ENCODE measurements at places on chromosomes 2 and 18. TPM values are rescaled to one million over a fixed set of nuclear protein-coding genes. Genes with fewer than 3 reads are reported as not detected.

DNA sequence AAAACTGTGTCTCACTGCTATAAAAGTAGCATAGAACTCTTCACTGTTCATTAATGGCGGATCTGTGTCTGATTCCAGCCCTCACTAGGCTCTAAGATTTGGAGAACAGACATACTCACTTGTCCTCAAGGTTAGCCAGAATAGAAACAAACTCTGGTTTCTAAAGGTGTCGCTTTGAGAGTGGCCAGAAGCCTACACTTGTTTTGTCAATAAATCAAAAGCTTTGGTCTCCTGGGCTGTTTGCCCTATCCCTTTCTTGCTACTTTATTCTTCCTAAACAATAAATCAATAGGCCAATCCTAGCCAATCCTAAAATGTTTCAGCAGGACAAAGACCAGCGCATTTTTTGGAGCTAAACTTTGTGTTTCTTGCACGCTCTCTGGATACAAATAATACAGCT lies 1064.6 kb upstream of the CHAC2 start:
- H3K4me1 ChIP-seq, result peaks cover 11% of the 10 kb centered on the region
- DNase-seq, result no peak
- H3K27me3 ChIP-seq, result no peaks in the 10 kb centered on the region
- no peak overlapping the region for H3K27ac ChIP-seq
- no peaks in the 10 kb centered on the region for H3K36me3 ChIP-seq

GRCh38 chr2:19542796-19543662 lies 184.6 kb upstream of the OSR1 start:
- no peaks in the 10 kb centered on the region for H3K4me1 ChIP-seq
- no peak for DNase-seq
- no peak overlapping the region for H3K4me3 ChIP-seq
- H3K27ac ChIP-seq, result no peak overlapping the region
- H3K27me3 ChIP-seq, result no peaks in the 10 kb centered on the region

DNA sequence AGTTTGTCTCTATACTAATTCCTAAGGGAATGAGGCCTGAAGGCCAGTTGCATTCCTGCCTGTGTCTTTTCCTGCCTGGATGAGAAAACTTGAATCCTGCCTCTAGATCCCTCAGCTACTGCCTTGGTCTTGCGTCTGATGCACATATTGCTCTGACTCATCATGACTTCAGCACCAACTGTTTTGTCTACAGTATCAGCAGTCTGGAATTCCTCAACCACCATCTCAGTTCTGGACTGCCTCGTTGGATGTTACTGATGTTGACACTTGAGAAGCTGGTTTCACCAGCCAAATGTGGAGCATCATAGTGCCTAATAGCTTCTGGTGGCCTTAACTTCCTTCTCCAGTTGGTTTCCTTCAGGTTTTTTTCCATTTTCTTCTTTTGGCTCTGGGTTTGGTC lies 211.0 kb downstream of the CTNNA2 start:
- no peak overlapping the region for H3K4me3 ChIP-seq
- H3K4me1 ChIP-seq, result no peaks in the 10 kb centered on the region
- H3K36me3 ChIP-seq, result no peaks in the 10 kb centered on the region
- H3K27ac ChIP-seq, result no peak overlapping the region

TMEM200C gene
- 1.4 TPM for total RNA-seq

CFAP221 gene
- total RNA-seq, result 0.74 TPM

DNA sequence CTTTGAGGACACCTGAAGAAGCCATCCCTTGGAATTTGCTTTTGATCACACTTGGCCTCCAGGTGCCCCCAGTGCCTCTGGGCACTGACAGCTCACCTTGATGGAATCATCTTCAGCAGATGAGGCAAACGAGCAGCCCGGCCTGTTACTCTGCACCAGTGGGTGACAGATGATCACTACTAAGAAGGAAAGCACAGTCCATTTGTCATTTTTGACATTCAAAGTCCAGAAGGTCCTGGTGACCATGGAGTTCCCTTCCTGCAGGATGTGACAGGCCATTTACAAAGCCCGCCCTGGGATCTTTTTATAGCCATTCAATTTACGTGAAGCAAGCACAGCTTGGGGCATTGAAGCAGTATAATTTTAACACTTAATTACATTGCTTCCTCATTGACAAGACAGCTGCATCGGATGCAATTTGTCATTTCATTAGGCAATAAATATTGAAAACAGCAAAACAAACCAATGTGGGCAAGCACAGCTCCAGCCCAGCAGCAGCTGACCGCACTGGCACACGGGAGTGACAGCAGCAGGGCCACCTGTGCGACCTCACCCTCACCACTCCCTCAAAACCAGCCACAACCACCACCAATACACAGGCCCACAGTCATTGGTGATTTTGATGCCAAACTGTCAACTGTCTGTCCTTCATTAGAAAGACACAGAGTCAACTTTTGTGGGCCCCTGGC lies 76.0 kb upstream of the SLC66A3 start:
- H3K4me1 ChIP-seq, result no peaks in the 10 kb centered on the region
- no peaks in the 10 kb centered on the region for H3K27me3 ChIP-seq
- no peaks in the 10 kb centered on the region for H3K36me3 ChIP-seq
- no peak overlapping the region for H3K27ac ChIP-seq
- no peak overlapping the region for H3K4me3 ChIP-seq
- no peak for DNase-seq
